ENCODE measurements at places on chromosomes 4 and X. TPM values are rescaled to one million over a fixed set of nuclear protein-coding genes. Genes with fewer than 3 reads are reported as not detected.

The CSN1S1 gene
- not detected for total RNA-seq

DNA sequence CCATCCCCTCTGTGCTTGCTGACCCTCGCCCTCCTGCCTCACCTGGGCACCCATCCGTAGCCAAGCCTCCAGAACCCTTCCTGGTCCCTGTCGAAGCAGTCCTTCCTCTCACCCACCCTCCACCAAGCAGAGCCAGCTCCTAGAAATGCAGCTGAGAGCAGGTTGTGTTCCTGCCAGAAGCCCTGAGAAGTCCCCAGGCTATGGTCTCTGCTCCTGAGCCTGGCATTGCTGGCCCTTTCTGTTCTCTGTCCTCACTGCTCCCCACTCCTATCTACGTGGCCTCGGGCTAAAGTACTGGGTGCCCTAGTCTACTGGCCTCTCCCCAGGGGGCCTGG, 2.1 kb upstream of the CPZ start:
- DNase-seq: no peak

DNA sequence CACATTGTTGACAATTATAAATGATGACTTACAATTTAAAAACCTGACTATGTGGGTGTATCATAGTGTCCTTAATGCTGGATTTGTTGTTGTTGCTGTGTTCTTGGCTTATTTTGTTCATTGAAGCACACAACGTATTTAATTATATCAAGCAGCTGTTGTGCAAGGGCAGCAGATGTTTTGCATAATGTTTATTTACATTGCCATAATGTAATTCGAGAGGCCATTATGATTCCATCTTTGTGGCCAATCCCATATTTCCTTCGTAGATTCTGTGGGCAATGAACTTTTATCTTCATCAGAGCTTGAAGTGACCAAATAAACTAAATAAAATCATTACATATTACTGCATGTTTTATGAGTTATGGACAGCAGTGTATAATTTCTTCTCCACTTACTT, 422.6 kb upstream of the GALNTL6 start:
- no peak for DNase-seq

DNA sequence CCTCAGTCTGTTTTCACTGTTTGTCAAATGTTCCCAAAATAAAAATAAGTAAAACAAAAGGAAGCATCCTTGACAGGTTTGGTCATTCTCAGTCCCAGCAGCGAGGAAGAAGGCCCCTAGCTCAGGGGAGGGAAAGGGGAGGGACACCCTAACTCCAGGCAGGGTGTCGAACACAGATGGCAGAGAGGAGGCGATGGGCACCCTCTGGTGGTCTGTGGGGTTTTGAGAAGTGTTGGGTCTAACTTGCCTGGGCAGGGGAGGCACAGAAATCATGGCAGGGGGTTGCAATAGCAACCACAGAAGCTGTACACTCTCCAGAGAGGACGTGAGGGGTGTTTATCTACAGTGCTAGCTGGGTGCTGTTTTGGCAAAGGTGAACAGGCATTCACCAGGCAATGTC, 229.8 kb upstream of the SFRP2 start:
- DNase-seq: no peak

- DNase-seq: no peak
Measured at GRCh38 chrX:9456250-9457074, 8.4 kb upstream of the TBL1X start.

DNA sequence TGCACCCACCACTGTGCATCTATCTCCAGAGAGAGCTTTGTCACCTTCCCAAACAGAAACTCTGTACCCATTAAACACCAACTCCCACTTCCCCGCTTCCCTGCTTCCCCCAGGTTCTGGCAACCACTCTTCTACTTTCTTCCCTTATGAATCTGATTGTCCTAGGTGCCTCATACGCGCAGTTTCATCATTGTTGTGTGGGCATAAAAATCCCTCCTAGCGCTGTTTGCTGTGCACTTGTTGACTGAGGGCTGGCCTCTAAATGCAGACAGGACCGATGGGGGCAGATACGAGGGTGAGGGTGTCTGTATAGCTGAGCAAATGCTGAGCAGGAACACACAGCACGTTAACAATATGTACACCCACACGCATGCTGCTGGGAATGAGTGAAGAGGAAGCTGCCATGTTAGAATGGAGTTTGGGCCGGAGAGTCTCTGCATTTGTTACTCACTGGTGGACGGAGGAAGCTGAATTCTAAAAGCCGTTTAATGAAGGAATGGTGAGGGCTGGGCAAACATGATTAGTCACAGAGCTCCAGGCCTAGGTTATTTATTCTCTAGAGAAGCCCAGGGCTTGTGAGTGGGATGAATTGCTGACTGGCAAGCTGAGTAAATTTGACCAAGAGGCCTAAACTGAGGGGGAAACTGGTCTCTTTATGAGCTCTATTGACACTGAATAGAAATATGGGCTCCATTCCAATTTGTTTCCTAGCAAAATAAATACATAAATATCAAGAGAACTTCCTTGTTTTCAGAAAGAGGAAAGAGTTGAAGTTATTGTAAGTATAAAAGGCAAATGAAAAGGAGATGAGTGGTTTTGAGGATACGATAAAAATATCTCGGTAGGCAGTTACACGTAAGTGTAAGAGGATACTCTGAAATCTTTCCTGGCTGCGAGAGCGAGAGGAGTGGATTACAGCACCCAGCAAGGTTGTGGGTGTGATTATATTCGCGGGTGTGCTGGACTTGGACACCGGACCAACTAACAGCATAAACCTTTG, 95.9 kb upstream of the RPS6KA3 start:
- DNase-seq: no peak

DNA sequence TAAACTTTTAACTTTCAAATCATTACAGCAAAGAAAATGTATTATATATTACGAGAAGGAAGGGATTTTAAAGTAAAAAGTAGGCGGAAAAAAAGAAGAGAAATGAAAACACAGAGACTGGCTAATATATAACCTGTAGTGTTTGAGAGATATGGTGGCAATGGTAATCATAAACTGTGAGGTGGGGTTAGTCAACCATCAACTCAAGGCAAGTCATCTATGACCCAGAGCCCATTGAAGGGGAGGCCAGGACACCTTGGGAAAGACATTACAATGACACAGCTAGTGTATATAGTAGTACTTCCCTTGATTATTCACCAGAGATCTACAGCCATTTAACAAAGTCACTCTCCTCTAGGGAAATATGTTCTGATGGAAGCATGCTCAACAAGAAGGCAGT, 423.9 kb upstream of the PITX2 start:
- DNase-seq: no peak

- no peak for DNase-seq
Measured at GRCh38 chr4:150699599-150699998, 117.6 kb downstream of the MAB21L2 start.

GRCh38 chr4:2445130-2445529, 23.8 kb upstream of the RNF4 start:
- DNase-seq: no peak

The CFP gene
- total RNA-seq: 2.4 TPM

DNA sequence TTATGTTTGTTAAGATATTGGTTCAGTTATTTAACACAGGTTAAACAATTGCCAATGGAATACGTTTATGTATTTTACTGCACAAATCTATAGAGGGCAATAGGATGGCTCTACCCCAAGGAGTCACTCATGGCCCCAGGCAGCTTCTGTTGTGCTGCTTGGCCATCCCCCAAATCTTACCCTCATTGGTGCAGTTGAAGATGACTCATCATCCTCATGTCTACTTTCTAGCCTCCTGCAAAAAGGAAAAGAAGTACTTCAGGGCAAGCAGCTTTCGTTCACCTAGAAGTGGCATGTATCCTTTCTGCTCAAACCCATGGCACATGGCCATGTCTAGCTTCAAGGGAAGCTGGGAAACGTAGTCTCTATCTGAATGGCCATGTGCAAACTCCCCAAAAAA, 14.2 kb downstream of the PHOX2B start:
- no peak for DNase-seq

- DNase-seq: no peak
Measured at GRCh38 chr4:48299560-48299959, 29.9 kb upstream of the TEC start.

DNA sequence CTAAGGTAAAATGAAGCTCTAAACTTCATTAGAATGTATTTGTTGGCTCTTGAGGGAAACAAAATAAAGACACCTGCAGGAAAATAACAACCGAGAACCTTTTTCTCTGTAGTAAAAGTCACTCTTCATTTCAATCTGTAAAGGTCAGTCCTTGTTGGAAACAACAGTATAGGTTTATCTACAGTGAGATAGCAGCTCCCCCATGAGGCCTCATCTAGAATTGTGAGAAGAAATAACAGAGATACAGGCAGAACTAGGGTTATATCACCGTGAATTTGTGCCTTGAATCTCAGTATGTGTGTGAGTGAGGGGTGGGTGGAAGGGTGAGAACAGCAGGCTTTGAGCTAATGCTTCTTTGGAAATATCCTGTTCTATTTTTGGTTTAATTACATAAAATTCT, 107.8 kb upstream of the FMR1 start:
- DNase-seq: no peak

GRCh38 chr4:39544580-39545315, 17.5 kb upstream of the UGDH start:
- no peak for DNase-seq

The HELQ gene
- 15.9 TPM for total RNA-seq

The BGN gene
- 204 TPM for total RNA-seq

The PSAPL1 gene
- not detected for total RNA-seq

GRCh38 chrX:106171293-106171820, 3.3 kb downstream of the PWWP3B start:
- DNase-seq: no peak

The NDP gene
- total RNA-seq: 0.23 TPM

GRCh38 chrX:68398291-68398690, 35.0 kb downstream of the OPHN1 start:
- DNase-seq: no peak

DNA sequence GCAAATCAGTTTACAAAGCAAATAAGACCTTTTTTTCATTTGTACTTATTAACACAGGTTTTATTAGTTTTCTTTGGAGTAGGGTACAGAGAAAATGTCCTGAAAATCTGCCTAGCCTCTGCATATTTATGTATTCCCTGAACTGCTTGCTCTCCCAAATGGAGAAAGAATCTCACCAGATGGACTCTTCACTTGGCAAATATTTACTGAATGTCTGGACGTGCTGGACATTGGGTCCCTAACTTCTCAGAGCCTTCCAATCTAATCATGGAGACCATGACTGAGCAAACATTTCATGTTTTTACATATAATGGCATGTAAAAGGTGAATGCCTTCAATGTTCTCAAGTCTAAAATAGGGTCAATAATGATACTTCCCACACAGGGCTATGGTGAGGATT, 126.0 kb downstream of the CHRDL1 start:
- no peak for DNase-seq

- DNase-seq: no peak
Measured at GRCh38 chr4:105274504-105274903, 127.8 kb downstream of the TET2 start.

DNA sequence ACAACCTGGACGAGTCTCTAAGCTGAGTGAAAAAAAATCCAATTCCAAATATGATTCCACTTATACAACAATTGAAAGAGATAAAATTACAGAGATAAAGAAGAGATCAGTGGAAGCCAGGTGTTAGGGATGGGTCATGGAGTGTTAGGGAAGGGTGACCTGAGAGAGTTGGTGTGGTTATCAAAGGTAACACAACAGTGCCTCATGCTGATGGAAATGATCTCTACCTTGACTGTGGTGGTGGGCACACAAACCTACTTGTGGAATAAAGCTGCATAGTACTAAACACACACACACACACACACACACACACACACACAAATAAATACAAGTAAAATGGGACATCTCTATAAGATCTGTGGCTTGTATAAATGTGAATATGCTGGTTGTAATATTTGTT, 26.0 kb downstream of the BEND2 start:
- DNase-seq: no peak

The CHM gene
- total RNA-seq: 15.3 TPM

GRCh38 chr4:96676754-96677435, 837.0 kb downstream of the PDHA2 start:
- no peak for DNase-seq

The MMAA gene
- 17.3 TPM for total RNA-seq

GRCh38 chr4:76377911-76378310, 43.0 kb downstream of the CCDC158 start:
- DNase-seq: peak; percentile 27

DNA sequence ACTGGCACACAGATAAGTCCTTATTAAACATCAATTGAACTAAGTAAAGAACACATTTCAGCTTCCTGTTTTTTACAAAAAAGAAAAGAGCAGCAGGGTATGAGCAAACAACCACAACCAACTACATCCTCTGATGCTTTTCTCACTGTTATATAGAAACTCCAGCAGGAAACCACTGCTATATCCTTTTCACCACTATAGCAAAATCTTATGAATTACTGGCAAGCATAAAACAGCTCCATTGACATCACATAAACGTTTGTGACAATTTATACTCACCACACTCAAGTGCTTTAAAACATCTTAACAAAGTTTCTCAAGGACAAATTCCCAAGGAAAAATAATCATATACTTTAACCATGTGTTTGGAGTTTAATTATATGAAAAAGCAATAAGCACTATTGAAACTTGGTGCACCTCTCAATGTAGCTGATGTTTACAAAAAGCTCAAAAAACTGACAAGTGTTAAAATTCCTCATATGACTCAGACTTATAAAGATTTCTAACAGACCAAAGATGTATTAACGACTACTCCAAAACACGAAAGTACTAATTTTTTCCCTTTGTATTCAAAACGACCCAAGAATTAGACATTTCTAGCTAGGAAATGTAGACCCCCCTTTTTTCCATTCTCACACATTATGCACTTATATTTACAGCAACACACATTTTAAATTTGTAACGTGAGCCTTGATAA, 12.9 kb downstream of the GPRIN3 start:
- DNase-seq: no peak

GRCh38 chrX:47608130-47608810, 11.4 kb downstream of the SYN1 start:
- DNase-seq: no peak
